Smooth muscle cell of trachea (primary cell): ENCODE measurements at places on chromosomes 11 and 22. TPM values are rescaled to one million over a fixed set of nuclear protein-coding genes. Genes with fewer than 3 reads are reported as not detected.

Gene CRELD2
- 82.6 and 85.8 TPM in 2 replicates for total RNA-seq

Gene CATSPER1
- under 0.01 TPM in 1 of 2 replicates, not detected in the other for total RNA-seq

Gene GLB1L3
- total RNA-seq, result not detected in 2 replicates

Gene SLC29A2
- 0.58 and 0.66 TPM in 2 replicates for total RNA-seq

Gene SCGB1A1
- not detected in 2 replicates for total RNA-seq

Gene MS4A10
- not detected in 2 replicates for total RNA-seq

Gene UVRAG
- total RNA-seq, result 23.8 and 24.1 TPM in 2 replicates
